ENCODE measurements at places on chromosomes 1 and 21. TPM values are rescaled to one million over a fixed set of nuclear protein-coding genes. Genes with fewer than 3 reads are reported as not detected.
A peak's percentile ranks its signal among the peaks of the same experiment; 100 is the strongest.

DNA sequence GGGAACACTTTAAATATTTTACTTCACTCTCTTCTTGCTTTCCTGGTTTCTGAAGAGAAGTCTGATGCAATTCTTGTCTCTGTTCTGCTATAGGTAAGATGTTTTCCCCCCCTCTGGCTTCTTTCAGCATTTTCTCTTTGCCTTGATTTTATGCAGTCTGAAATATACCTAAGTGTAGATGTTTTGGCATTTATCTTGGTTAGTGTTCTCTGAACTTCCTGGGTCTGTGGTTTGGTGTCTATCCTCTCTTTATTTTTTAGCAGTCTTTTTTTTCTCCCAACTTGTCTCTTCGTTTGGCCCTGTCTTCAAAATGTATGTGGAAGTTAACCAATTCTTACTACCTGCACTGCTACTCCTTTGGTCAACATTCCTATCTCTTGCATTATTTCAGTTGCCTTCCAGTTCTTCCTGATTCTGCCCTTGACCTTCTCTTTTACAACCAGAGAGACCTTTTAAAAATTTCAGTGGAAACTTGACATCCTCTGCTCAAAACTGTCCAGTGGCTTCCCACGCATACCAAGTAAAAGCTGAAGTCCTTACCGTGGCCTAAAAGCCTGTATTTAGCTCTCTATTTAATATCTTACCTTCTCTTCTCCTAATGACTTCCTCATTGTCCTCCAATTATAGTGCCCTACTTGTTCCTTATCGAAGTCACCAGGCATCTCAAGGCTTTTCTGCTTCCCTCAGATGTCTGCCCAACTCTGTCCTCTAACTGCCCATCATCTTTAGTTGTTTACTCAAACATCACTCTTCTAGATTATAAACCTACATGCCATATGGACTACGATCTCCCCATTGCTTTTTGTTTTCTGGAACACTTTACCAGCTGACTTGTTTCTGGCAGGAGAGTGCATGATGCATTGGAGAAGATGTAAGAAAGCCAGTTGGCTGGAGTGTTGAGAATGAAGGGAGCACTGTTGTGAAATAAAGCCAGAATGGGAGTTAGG is 40.9 kb downstream of the RAP1A start:
- H3K4me3 ChIP-seq, result no peak overlapping the region
- H3K36me3 ChIP-seq, result no peaks in the 10 kb centered on the region
- no peaks in the 10 kb centered on the region for H3K4me1 ChIP-seq
- peak; percentile 27 for DNase-seq

LMOD1 gene
- 24.9 TPM for polyA plus RNA-seq

TEKT2 gene
- polyA plus RNA-seq, result 11.6 TPM

FAM151A gene
- 0.06 TPM for polyA plus RNA-seq

DNA sequence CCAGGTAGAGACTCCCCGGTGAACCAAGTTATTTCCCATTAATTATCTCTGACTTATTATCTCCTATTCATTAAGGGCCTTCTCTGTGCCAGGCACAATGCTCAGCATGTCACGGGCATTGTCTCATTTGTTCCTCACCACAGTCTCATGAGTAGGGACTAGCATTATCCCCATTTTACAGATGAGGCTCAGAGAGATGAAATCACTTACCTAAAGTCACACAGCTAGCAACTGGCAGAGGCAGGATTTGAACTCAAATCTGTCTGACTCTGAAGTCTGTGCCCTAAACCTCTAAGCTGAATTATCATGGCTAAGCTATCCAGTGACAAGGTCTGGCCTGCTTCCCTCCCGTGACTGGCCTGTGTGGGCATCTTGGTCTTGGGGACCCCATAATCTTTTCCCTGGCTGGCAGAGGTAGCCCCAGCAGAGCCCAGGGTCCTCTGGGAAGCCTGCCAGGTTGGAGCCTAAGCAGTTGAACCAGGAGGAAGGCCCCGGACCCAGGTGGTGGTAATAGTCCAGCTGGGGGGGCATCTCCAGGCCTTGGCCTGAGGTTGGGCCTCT is 4.5 kb downstream of the MAP7D1 start:
- peak overlapping the region; percentile 95 for H3K27ac ChIP-seq
- peaks cover 59% of the 10 kb centered on the region for H3K4me1 ChIP-seq
- DNase-seq, result no peak
- H3K27me3 ChIP-seq, result no peaks in the 10 kb centered on the region
- no peak overlapping the region for H3K4me3 ChIP-seq

DNA sequence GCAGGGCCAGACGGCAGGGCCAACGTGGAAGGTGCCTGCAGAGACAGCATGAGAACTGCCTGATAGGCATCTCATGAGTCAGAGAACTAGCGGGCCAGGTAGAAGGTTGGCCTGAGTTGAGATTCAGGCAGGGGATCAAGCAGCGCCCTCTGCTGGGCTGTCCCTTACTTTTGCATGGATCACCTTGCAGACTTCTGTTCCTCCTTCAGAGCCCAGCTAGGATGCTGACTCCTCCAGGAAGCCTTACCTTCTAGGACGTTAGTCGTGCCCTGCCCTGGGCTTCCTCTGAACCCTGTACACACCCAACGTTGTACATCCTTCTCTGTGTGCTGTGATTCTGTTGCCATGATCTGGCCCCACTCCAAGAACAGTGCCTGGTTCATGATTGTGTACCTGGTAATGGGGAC is 231.3 kb upstream of the VAMP3 start:
- DNase-seq, result no peak
- no peak overlapping the region for H3K4me3 ChIP-seq
- no peaks in the 10 kb centered on the region for H3K27me3 ChIP-seq
- no peak overlapping the region for H3K27ac ChIP-seq

DNA sequence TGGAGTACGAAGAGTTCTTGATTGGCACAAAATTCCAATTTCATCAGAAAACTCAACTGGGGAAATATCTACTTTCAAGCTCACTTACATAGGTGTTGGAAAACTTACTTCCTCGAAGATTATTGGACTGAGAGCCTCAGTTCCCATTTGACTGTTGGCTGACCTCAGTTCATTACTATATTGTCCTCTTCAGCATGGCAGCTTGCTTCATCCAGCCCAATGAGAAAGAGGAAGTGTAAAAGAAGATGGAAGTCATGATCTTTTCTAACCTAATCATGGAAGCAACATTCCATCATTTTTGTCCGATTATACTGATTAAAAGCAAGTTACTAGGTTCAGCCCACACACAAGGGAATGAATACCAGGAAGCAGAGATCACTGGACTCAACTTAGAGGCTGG is 49.4 kb downstream of the HSD3B1 start:
- no peak overlapping the region for H3K4me3 ChIP-seq
- H3K4me1 ChIP-seq, result peaks cover 36% of the 10 kb centered on the region
- peak; percentile 9 for DNase-seq
- H3K27ac ChIP-seq, result no peak overlapping the region
- no peaks in the 10 kb centered on the region for H3K27me3 ChIP-seq

DNA sequence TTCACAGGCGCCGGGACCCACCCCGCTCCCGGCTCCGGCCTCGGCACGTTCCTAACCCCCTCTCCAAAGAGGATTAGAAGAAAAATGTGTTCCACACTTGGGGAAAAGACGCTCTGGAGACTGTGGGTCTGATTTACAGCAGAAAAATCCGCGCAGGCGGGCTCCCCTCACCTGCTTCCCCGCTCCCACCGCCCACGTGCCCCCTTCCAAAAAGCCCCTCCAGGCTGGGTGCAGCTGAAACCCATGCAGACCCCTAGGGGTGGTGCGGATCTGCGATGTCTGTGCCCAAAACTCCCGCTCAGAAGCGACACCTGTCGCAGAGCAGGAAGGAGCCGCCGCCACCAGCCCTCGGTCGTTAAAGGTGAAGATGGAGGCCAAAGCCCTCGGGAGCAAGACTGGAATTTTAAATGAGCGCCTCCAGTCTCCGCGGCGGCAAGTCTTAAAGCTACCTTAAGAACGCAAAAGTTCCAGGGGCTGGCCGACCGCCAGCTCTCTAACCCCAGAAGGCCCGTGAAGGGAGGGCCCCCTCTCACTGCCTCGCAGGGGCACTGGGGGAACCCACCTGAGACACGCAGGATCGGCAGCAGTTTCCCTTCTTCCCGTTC is 688 bp upstream of the CHD5 start:
- H3K4me1 ChIP-seq, result peaks cover 6% of the 10 kb centered on the region
- peaks cover 44% of the 10 kb centered on the region for H3K27me3 ChIP-seq
- H3K27ac ChIP-seq, result no peak overlapping the region
- peaks cover 6% of the 10 kb centered on the region for H3K36me3 ChIP-seq
- no peak overlapping the region for H3K4me3 ChIP-seq

DNA sequence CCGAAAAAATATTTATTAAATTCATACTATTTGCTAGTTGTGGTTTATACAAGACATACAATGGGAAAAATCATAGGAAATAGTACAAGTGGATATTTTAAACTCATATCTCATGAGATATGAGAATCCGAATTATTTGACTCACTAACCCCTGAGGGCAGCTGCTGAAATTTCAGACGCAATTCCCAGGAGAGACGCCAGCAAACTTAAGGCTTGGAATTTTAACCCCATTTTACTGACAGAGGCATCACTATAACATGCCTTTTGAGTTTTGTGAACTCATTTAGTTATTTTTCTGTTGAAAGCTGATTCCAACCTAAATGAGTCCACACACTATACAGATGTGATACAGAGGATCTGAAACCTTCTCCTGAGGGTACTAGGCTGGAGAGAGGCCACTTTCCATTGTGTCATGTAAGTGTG is 5.9 kb upstream of the MROH9 start:
- no peak overlapping the region for H3K4me3 ChIP-seq
- H3K36me3 ChIP-seq, result no peaks in the 10 kb centered on the region
- H3K27me3 ChIP-seq, result no peaks in the 10 kb centered on the region
- no peak for DNase-seq

DNA sequence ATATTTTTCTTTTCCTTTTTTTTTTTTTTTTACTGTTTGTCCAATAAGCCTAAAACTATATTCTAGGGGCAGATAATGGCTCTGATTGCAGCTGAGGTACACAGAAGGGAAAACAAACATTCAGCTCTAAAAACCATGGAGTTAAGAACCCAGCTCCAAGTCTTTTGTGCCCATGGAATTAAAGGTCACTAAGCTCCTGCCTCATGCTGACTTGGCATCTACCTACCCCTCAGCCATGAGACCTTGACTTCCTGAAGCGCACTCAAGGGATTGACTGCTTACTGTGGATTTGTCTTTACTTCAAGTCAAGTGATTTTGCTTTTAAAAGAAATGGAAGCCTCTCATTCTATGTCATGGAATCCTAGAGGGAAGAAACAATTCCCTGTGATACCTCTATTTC is 192.3 kb downstream of the AMY1C start:
- H3K27me3 ChIP-seq, result no peaks in the 10 kb centered on the region
- no peak for DNase-seq
- H3K36me3 ChIP-seq, result no peaks in the 10 kb centered on the region
- H3K4me1 ChIP-seq, result peaks cover 4% of the 10 kb centered on the region
- no peak overlapping the region for H3K4me3 ChIP-seq

DNA sequence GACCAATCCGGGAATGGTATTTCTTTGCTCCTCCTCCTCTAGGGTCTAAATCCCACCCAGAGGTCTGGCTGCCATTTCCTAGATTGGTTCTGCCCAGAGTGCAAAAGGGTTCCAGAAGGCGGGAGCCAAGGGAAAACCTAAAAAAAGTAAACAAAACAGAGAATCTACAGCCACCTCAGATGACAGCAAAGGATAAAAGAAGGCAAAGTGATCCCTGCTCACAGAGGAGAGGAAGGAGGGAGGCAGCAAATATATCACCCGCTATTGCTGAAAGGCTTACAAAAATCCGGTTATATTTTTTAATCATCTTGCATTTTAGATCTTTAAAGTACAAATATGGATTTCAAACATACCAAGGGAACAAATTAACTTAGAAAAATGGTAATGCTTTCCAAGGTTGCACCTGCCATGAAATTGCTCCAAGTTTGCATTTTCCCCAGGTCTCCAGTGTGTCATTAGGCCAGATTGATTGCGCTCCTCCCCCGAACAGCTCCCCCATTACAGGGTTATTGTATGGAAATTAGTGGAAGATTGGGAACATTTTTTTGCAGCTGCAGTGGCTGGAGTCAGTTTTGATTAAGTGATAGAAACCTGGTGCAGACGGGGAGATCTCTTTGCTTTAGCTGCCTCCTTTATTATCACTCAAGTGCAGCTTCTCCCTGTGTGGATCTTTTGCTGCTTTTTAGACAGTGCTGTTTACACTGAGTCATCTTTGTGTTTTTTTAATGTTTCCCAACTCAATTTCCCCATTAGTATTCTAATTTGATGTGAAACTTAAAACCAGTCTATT is 280.5 kb upstream of the CAMK1G start:
- H3K36me3 ChIP-seq, result no peaks in the 10 kb centered on the region
- no peak overlapping the region for H3K4me3 ChIP-seq
- no peaks in the 10 kb centered on the region for H3K27me3 ChIP-seq
- no peak overlapping the region for H3K27ac ChIP-seq
- H3K4me1 ChIP-seq, result no peaks in the 10 kb centered on the region
- no peak for DNase-seq

CDK18 gene
- 9.7 TPM for polyA plus RNA-seq

GRCh38 chr1:204705888-204706837 is 20.6 kb upstream of the LRRN2 start:
- H3K27ac ChIP-seq, result no peak overlapping the region
- no peaks in the 10 kb centered on the region for H3K36me3 ChIP-seq
- H3K4me1 ChIP-seq, result no peaks in the 10 kb centered on the region
- peaks cover 15% of the 10 kb centered on the region for H3K27me3 ChIP-seq
- no peak overlapping the region for H3K4me3 ChIP-seq

TEX35 gene
- not detected for polyA plus RNA-seq

All from lung (tissue), 17 donors.